ENCODE measurements at places on chromosomes 4 and X.

DNA sequence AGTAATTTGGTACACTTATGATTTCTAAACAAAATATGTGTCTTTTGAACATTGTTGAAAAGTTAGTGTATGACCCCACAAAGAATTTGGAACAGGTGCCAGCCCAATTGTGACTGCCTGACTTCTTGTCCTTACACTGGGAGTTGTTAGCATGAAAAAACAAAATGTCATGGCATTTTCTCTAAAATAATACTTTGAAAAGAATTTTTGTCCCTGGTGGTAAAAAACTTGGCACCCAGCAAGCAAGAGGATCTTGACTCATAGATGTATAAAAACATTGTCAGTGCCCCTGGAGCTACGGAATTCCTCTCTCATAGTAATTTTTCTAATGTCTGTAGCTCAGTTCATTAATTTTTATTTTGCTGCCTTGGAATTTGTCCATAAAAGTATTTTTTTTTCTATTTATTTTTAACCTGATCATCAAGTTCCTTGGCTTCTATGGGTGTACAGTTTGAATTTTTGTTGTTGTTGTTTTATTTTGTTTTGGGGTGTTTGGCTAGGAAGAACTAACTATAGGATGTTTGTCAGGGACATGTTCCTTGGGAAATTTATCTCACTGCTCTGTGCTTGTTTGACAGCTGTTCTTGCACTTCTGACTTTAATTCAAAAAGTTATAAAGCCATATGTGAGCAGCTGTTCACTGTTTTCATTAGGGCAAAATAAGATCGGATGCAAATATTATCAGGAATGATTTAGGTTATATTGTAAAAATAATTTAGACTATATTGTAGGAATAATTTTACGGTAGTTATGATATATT, 95.4 kb upstream of the NUDT6 start:
- DNase-seq = no peak

- no peak for DNase-seq
These were observed 86.3 kb upstream of the MAML3 start for GRCh38 chr4:140240237-140240636.

- DNase-seq = no peak
These were observed 33.4 kb downstream of the GATB start for GRCh38 chr4:151727365-151727764.

- DNase-seq = no peak
These were observed 40.1 kb upstream of the KLHL8 start for GRCh38 chr4:87260477-87260876.
